Right renal pelvis (tissue), 4 donors: ENCODE measurements at places on chromosomes 6 and 20.

DNA sequence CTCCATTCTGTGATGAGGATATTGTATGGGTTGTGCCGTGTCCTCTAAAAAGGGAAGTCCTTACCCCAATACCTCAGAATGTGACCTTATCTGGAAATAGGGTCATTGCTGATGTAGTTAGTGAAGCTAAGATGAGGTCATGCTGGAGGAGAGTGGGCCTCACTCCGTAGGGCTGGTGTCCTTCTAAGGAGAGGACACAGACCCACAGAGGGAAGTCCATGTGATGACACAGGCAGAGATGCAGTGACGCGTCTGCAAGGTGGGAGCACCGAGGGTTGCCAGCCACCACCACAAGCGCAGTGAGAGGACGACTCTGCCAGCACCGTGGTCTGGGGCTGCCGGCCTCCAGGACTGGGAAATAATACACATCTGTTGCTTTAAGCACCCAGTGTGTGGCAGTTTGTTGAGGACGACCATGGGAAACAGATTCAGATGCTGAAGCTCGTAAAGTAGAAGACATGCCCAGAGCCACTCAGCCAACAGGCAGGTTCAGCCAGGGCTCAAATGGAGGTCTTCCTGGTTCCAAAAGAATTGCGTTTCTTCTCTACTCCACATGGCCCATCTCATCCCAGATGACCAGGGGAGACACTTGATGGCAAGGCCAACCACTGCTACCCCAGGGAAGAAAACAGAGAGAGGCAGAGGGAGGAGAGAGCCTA, 59.2 kb upstream of the DUSP22 start:
- DNase-seq = no peak

- DNase-seq = no peak
Measured at GRCh38 chr20:61723529-61724257, 342.0 kb downstream of the TAF4 start.

GRCh38 chr6:71454056-71454455, 165.4 kb downstream of the OGFRL1 start:
- DNase-seq = no peak

DNA sequence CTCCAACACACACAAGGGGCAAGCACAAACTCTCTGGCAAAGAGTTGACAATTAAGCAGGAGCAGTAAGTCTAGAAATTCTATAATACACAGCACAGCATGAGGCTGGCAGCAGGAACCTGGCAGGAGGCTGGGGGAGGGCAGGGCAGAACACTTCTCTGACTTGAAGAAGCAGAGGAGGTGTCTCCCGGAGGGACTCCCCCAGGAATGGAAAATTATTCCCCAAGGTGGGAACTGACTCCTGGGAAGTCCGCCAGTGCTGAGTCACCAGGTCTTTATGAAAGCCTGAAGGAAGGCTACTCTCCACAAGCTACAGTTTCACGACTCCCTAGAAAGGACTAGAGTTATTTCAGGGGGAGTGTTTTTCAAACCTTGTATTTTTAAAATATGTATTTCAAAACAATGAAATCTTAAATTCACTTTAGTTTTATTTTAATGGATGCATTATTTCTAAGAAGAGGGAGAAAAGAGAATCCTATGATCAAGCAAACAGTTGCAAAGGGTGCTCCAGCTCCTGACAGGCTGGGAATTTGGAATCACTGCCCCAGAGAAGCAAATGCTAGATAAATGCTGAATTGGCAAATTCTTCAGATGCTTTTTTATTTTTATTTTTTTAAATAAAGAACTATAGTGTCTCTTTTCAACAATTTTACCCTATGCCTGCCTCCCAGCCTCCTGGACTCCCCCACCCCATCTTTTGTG, 192.8 kb downstream of the LY86 start:
- no peak for DNase-seq

- no peak for DNase-seq
Measured at GRCh38 chr6:117677553-117678141, 2.4 kb downstream of the NUS1 start.

- DNase-seq = no peak
Measured at GRCh38 chr20:25046181-25046641, 11.7 kb downstream of the ACSS1 start.

- no peak for DNase-seq
Measured at GRCh38 chr6:116255246-116255800, 1.4 kb upstream of the TSPYL4 start.

GRCh38 chr20:53487461-53488200, 106.0 kb downstream of the ZNF217 start:
- DNase-seq = no peak

DNA sequence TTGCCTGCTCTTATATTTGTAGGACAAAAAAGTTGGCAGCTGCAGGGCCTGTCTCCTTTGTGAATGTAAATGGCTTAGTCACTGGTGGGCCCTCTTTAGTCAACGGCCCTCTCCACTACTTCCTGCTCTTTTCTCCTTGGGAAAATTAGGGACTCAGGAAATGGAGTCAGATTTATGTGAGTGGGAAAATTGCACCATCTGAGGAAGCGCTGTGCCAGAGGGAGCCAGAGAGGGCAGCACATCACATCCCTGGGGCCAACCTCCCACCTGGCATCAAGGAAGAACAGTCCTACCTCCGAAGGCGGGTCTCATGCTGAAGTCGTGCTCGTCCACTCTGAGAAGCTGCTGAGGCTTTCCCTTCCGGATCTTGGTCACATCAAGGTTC, 15.6 kb downstream of the GABRR2 start:
- no peak for DNase-seq

- DNase-seq = no peak
Measured at GRCh38 chr20:47611785-47612184, 110.1 kb downstream of the NCOA3 start.

GRCh38 chr6:83518816-83519480, 6.6 kb downstream of the PRSS35 start:
- no peak for DNase-seq

- DNase-seq = no peak
Measured at GRCh38 chr6:165447141-165447540, 137.7 kb upstream of the C6orf118 start.

GRCh38 chr20:48901326-48901725, 20.2 kb upstream of the ARFGEF2 start:
- DNase-seq = no peak
